ENCODE measurements at places on chromosomes 5 and 9. TPM values are rescaled to one million over a fixed set of nuclear protein-coding genes. Genes with fewer than 3 reads are reported as not detected.

Gene GLIPR2
- total RNA-seq = 28.4 TPM

Gene MPDZ
- not detected for total RNA-seq

Gene C9orf40
- 25.5 TPM for total RNA-seq

GRCh38 chr5:113163328-113163727 is 186.7 kb downstream of the DCP2 start:
- H3K4me3 ChIP-seq = no peak overlapping the region
- H3K4me1 ChIP-seq = peaks cover 11% of the 10 kb centered on the region
- peaks cover 6% of the 10 kb centered on the region for H3K27me3 ChIP-seq
- H3K36me3 ChIP-seq = no peaks in the 10 kb centered on the region
- H3K27ac ChIP-seq = no peak overlapping the region
- DNase-seq = no peak

- DNase-seq = no peak
- no peaks in the 10 kb centered on the region for H3K36me3 ChIP-seq
- no peak overlapping the region for H3K27ac ChIP-seq
- H3K4me1 ChIP-seq = no peaks in the 10 kb centered on the region
- no peak overlapping the region for H3K4me3 ChIP-seq
These were observed 17.0 kb upstream of the ISOC1 start for GRCh38 chr5:129077433-129078075.

- H3K4me3 ChIP-seq = no peak overlapping the region
- no peak for DNase-seq
- no peak overlapping the region for H3K27ac ChIP-seq
- H3K27me3 ChIP-seq = peaks cover 4% of the 10 kb centered on the region
- H3K36me3 ChIP-seq = peaks cover under 1% of the 10 kb centered on the region
These were observed 10.1 kb downstream of the LCN10 start for GRCh38 chr9:136732444-136733178.

DNA sequence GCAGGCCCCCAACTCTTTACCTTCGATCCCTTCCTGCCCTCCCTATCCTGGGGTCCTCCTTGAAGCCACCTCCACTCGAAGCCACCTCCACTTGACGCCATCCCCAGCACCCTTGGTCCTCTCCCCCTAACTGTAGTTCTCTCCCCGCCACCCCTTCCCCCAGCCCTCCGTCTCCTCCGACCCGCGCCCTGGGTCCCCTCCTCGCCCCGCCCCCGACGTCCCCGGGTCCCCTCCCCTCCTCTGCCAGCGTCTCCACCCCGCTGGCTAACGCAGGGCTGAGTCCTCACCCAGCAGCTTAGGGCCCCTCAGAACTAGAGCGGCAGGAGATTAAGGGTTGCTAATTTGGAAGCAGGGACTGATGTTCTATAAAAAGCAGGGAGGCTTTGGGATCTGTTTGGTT is 30.6 kb upstream of the ANKRD33B start:
- no peak for DNase-seq
- H3K36me3 ChIP-seq = no peaks in the 10 kb centered on the region
- peaks cover 19% of the 10 kb centered on the region for H3K4me1 ChIP-seq
- peaks cover 33% of the 10 kb centered on the region for H3K27me3 ChIP-seq
- H3K4me3 ChIP-seq = no peak overlapping the region

- peak; percentile 56 for DNase-seq
- H3K36me3 ChIP-seq = peaks cover 26% of the 10 kb centered on the region
- H3K4me3 ChIP-seq = peak overlapping the region; percentile 33
- peak overlapping the region; percentile 87 for H3K27ac ChIP-seq
These were observed 12.0 kb upstream of the SLC34A1 start for GRCh38 chr5:177372034-177372896.

- H3K4me3 ChIP-seq = peak overlapping the region; percentile 62
- peaks cover 47% of the 10 kb centered on the region for H3K4me1 ChIP-seq
- DNase-seq = no peak
- H3K27me3 ChIP-seq = no peaks in the 10 kb centered on the region
These were observed 2.3 kb upstream of the FUT7 start for GRCh38 chr9:137034039-137034708.

- H3K27me3 ChIP-seq = peaks cover 3% of the 10 kb centered on the region
- no peak overlapping the region for H3K4me3 ChIP-seq
- H3K4me1 ChIP-seq = peaks cover 17% of the 10 kb centered on the region
- DNase-seq = no peak
- H3K27ac ChIP-seq = no peak overlapping the region
These were observed 64.4 kb upstream of the TNFSF8 start for GRCh38 chr9:114994768-114995167.
